Activated CD4-positive, alpha-beta T cell treated with anti-CD3 and anti-CD28 coated beads for 4 hours (primary cell): ENCODE measurements at places on chromosomes 6 and 20.

DNA sequence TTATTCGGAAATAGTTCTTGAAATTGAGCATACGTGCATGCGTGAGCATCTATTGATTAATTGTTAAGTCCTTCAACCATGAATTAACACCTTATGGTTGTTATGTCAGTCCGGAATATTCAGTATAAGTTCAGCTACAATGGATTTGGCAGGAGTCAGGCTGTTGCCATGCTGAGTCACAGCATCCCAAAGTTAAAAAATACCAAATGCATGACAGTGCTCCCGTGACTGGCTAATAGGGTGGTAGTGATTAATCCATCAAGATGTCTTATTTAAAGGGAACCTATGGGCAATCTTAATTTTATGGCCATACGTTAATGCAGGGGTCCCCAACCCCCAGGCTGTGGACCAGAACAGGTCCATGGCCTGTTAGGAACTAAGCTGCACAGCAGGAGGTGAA is 10.5 kb downstream of the RAE1 start:
- DNase-seq: no peak

DNA sequence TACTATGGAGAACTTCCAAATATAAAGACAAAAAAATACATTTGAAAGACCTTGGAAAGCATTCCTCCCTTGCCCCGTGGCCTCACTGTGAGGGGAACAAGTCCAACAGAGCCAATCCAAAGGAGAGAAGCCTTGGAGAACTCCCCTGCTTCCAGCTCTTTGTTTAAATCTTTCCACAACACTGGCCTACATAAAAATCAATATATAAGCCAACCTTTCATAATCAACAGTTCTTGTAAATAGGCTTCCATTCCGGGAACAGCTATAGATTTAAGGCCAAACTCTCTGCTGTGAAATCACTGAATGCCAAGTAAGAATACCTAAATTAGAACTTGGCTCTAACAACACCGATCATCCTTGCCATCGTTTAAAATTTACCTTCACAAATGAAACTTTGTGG is 242.1 kb downstream of the HACE1 start:
- DNase-seq: no peak

- peak; percentile 18 for DNase-seq
These were observed 51.8 kb downstream of the SSR1 start for GRCh38 chr6:7261032-7261841.

GRCh38 chr20:64196847-64197306 is 32.6 kb downstream of the MYT1 start:
- no peak for DNase-seq

- peak; percentile 74 for DNase-seq
These were observed 38.0 kb upstream of the TOP1 start for GRCh38 chr20:40990542-40991120.

DNA sequence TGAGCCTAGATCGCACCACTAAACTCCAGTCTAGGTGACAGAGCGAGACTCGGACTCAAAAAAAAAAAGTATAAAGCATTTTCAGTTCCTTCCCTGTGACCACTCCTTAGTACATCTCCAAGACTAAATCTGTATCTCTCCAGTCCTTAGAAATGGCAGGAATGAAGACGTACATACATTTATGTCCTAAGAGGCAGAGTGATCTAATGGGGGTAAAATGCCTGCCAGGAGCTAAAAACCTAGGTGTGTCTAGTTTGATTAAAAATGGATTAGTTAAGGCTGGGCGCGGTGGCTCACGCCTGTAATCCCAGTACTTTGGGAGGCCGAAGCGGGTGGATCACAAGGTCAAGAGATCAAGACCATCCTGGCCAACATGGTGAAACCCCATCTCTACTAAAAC is 70.4 kb downstream of the ALDH5A1 start:
- DNase-seq: no peak

- DNase-seq: no peak
These were observed 210.2 kb downstream of the BTBD9 start for GRCh38 chr6:38429546-38429945.

DNA sequence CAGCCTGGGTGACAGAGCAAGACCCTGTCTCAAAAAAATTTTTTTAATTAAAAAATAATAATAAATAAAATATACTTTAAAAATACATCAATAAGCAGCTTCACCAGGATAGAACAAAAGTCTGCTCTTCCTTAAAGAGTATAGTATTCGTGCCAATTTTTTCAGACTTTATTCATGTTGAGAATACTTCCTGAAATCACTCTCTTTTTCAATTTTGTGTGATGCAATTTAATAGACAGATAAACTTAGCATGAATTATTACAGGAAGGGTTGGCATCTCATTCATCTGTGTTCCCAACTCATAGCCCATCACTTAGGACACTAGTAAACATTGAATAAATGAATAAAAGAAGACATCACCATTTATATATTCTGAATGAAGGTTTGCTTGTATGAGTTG is 52.4 kb downstream of the IPCEF1 start:
- no peak for DNase-seq

- DNase-seq: no peak
These were observed 13.9 kb downstream of the GCM1 start for GRCh38 chr6:53134601-53135235.

GRCh38 chr6:168662301-168662936 is 221.4 kb downstream of the SMOC2 start:
- no peak for DNase-seq

DNA sequence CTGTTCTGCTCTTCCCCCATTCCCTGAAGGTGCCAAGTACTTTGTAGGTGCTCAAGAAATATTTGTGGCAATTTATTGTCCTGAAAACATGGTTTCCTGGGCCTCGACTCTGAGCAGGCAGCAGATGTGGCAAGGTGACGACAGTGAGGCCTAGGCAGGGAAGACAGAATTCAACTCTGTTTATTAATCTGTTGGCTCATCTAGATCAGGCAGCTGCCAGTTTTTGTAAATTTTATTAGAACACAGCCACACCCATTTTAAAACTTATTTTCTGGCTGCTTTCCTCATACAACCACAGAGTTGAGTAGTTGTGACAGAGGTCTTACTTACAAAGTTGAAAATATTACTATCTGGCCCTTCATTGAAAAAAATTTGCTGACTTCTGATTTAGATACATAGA is 24.5 kb downstream of the MAPK14 start:
- DNase-seq: no peak

DNA sequence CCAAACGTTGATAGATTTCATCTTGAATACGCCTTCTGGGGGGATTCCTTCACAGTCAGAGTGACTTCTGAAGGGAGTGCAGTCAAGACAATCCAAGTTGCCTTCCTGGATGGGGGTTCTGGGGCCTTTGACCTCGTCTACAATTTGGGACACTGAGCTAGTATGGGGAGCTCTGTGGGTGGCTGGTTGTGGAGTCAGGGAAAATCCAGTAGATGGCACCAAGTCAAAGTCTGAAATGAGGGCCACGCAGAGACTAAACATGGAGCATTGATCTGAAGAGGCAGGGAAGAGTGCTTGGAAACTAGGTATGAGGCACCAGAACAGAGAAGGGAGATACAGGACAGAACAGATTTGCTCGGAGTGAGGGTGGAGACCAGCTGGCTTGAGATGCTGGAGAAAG is 43.6 kb upstream of the CCN6 start:
- no peak for DNase-seq

DNA sequence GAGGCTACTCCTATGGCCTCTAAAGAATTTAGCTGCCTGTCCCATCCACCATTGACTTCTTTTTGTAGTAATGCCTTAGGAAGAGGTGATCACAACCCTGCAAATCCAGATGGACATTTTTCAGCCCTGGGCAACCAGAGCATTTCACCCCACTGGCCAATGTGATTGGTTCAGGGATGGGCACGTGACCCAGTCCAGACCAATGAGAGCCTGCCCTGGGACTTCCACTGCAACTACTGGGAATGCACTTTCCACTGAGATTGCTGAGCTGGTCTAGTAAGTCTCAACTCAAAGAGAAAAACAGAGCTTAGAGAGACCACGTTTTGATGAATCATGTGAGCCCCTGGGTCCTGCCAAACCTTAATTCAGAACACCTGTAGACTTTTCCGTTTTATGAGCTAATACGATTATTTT is 8.9 kb upstream of the UBE2V1 start:
- DNase-seq: no peak

- no peak for DNase-seq
These were observed 291.1 kb downstream of the CLIC5 start for GRCh38 chr6:45724511-45724910.

DNA sequence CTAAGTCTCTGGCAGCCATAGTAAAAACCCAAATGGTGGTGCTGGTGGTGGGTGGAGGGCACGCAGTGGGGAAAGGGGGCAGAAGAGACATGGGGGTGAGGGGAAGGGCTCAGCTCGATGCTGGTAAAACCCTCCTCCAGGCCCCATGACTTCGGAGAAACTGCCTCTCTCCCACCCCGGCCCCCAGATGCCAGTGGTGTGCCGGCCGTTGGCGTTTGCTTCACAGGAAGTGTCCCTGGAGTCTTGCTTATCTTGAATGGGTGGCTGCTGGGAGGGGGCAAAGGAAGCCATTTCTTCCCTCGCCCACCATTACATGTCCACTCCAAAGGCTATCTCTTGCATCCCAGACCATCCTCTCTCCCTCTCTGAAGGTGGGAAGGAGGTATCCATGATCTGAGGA is 25.4 kb downstream of the VEGFA start:
- no peak for DNase-seq

- DNase-seq: no peak
These were observed 53.0 kb upstream of the ADTRP start for GRCh38 chr6:11831653-11832052.

DNA sequence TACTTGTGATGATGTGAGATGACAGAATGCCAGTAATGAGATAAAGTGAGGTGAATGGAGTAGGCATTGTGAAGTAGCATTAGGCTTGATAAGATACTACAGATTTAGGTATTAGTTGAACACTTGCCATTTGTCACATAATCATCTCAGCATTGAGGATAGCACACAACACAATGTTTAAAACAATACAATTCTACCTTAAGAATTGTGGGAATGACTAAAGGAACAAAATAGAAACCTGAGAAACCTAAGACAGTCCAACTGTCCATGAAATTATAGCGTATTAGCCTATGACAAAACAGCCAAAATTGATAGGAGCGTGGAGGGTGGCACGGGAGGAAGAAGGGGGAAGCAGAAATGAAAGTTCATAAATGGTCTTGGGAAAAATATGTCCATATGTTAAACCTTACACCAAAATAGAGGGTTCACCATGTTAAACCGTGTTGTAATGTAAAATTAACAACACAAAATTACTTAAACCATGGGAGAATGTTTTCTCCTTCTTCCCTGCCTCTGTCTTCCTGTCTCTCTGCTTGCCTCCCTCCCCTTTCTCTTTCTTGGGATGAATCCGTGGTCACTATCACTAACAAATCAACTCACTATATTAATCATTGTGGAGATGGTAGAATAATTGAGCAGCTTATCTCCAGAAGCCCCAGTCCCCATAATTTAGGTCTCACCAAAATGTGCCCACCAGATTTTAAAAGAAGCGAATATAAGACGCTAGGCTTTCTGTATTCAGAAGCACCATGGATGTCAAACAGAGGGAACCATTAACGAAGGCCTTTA is 33.0 kb upstream of the HFE start:
- no peak for DNase-seq

DNA sequence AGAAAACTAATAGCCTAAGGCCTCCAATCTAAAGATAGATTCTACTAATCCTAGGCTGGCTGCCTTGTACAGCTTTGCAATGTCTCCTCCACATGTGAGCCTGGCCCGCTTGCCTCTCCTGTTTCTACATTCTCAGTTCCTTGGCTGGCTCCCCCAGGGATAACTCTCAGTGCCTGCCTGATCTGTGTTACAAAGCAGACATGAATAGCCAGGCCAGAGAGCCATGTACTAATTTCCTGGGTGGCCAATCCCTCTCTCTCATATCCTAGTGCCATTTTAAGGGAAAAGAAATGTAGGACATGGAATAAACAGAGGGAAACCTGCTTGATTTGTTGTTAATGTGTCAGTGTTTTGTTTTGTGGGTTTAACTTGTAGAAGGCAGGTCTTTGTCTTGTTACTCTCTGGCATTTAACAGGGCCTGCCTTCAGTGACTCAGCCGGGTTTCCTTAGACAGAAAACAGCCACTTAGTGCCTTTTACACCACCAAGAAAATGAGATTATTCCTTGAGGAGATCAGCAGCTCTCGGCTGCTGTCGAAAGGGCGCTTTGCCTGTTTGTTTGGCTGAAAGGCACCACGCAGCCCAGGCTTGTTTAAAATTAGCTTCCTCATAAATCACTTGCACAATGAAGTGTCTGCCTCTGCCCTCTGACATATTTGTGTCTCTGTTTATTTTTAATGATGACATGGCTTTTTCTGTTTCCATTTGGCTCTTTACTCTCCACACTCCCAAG is 702.7 kb downstream of the MAFB start:
- no peak for DNase-seq

DNA sequence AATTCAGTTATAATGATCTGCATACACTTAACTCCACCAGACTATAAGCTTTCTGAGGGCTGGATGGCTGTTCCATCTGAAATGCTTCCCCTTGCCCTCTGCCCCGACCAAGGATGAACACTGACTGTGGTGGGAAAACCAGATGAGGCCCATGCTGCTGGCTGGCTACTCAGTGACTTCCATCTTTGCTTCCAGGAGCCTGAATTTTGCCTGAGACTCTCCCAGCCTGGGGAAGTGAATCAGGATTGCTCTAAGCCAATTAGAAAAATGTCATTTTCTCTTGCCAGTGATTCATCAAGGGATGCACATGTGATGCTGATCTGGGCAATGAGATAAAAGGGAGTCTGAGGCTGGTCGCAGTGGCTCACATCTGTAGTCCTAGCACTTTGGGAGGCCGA is 1.7 kb upstream of the TOMM34 start:
- no peak for DNase-seq

GRCh38 chr20:32984631-32985354 is 19.4 kb downstream of the SUN5 start:
- no peak for DNase-seq
